ENCODE measurements at places on chromosomes 16 and 17.

DNA sequence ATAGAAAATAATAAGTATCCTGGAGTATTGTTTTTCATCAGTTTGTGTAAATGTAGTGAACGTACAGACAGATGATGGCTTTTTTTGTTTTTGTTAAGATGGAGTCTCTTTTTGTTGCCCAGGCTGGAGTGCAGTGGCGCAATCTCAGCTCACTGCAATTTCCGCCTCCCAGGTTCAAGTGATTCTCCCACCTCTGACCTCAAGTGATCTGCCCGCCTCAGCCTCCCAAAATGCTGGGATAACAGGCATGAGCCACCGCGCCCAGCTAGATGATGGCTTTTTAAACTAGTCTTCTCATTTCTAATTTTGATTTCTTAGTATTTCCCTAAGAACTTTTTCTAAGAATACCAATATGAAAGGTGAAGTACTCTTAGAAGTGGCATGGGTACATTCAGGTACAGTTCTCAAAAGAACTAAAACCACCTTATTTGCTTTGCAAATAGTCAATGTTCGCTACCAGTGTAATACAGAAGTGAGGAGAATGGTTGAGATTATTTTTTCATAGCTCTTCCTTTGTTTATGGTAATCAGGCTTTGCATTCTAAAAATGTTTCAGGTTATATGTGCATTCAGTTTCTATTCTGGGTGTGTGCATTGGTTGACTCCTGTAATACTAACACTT is 34.2 kb downstream of the TTC19 start:
- no peak for DNase-seq

- no peak for DNase-seq
These were observed 16.5 kb downstream of the CHMP6 start for GRCh38 chr17:81008140-81008539.

GRCh38 chr17:50944054-50944901 is 78.1 kb upstream of the TOB1 start:
- no peak for DNase-seq

DNA sequence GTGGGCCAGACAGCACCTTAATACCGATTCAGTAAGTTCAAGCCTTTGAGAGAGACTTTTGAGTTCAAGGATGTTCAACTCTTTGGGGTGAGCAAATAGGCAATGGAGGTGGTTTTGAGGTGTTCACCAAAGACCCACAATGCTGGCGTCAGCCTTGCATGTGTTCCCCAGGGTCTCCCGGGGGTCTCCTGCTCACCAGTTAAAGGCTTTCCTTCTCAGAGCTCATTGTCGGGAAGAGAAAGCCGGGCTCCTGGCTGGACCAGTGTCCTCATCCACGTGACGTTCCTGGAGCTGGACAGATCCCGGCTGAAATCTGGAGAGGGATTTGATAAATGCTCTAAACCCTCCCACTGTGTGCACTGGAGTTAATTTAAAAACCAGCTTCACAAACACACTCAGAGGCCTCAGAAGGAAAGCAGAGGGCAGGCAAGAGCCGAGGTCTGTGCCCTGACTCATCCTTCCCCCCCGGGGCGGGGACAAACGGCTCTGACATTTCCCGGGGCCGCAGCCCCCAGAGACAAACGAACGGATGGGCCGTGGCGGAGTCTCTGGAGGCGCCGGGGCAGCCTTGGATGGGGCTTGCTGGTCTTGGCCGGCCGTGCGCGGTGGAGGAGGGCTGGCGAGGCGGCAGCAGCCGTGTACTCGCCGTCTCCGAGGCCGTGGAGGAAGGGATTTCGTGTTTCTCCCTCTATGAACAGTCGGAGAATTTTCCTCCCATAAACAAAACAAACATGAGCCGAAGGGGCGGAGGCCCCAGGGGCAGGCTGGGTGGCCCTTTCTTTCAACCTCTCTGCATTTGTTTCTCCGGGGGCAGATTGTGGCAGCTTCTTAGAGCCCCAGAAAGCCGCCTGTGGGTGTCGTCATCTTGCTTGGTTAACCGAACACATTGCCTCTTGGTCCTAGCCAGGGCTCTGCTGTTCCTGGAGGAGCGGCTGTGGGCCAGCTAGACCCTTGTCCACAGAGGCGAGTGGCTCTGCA is 94.2 kb downstream of the NTN1 start:
- no peak for DNase-seq

DNA sequence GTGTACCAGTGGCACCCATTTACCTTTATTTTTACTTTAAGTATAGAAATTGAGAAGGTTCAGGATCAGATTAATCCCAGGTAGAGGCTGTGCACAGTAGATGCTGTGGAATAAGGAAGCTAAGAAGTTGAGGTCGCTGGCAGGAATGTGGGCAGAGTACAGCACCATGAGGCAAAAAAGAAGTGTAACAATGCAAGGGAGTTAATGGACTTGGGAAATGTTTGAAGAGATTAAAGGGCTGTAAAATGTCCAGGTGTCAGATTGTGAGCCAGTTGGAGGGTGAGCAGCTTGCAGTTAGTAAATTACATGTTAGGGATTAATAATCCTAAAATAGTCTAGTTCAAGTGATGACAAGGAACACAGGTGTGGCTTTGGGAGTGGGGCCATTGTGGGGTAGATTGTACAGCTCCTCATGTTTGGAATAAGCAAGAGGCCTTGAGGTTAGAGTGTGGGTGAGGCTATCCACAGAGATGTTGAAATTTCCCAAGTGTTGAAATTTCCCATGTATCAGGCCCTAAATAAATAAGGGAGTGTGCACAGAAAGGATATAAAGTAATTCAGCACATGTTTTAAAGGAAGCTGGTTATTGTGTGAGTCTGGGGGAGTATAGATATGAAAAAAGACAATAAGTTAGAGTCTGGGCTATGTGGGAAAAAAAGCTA is 21.5 kb downstream of the TAT start:
- no peak for DNase-seq

DNA sequence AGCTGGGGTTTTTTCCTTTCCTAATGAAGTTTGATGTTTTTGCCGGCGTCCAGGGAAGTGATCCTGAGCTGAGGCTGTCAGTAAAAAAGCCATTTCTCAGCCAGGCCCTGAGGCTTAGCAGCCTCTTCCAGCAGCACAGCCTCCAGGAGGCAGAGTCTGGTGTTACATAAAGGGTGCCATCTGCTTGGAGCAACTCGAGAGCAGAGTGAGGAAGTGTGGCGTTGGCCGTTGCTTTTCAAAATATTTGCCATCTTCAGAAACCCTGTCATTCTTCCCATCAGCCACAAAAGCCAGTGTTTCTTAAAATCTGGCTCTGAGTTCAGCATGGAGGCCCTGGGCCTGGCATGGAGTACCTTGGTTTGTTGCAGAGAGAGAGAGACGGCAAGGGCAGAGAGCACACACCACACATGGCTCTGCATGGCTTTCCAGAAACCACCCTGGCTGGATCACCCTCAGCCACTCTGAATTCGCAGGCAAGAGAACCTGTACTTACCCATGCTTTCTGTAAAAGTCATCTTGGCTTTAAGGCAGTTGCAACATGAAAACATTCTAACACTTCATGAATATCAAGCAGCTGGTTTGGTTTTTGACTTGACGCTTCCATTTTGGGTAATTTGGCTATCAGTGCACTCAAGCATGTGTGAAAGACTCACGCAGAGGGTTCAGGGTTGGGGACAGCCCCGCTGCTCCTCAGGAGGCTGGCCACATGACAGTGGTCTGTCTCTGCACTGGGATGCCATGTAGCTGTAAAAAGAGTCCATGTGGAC is 21.0 kb downstream of the PMM2 start:
- DNase-seq = peak; percentile 20

DNA sequence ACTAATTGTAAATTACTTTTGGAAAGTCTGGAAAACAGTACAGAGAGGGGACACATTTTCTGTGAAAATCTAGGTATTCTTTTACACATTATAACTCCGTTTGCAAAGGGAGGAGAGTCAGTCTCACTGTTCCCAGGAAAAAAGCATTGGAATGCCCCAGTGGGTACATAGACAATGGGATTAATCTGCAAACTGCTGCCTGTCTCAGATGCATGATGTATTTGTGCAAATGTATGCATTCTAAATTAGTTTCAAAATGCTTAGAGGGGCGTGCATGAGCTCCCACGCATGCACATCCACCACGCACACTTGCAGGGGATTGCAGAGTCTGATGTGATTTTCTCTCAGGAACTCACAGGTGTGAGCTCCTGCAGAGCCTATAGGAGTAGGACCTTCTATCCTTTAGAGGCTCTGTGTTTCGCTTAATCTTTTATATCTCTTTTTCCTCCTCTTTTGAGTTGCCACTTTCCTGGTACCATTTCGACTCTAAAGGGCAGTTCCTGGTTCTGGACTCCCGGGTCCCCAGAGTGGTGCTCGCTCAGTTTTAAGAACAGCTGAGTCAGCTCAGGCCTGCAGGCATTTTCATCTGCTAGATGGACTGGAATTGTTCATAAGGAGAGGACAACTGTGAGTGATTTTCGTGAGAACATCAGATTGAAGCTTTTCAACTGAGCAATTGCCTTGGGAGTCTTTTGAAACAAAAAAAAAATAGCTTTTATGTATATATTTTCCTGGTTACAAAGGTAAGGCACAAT is 1.1 kb downstream of the BCO1 start:
- no peak for DNase-seq

GRCh38 chr16:17229766-17230165 is 241.0 kb downstream of the XYLT1 start:
- no peak for DNase-seq

- DNase-seq = no peak
These were observed 12.5 kb downstream of the CCDC92B start for GRCh38 chr17:2736956-2737355.

- DNase-seq = no peak
These were observed 45.8 kb downstream of the ZNF652 start for GRCh38 chr17:49316258-49316570.

GRCh38 chr16:56108724-56109123 is 82.6 kb upstream of the GNAO1 start:
- no peak for DNase-seq

- DNase-seq = no peak
These were observed 12.8 kb downstream of the ATPAF2 start for GRCh38 chr17:18025945-18026776.

DNA sequence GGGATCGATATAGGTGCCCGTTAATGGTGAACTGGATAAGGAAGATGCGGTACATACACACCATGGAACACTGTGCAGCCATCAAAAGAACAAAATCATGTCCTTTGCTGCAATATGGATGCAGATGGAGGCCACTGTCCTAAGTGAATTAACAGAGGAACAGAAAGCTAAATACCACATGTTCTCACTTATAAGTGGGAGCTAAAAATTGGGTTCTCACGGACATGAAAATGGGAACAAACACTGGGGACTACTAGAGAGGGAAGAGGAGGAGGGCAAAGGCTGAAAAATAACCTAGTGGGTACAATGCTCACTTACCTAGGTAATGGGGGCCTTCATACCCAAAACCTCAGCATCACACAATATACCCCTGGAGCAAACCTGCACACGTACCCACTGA is 302.6 kb downstream of the XYLT1 start:
- no peak for DNase-seq

GRCh38 chr17:62681061-62681938 is 53.8 kb downstream of the MRC2 start:
- no peak for DNase-seq
